Right atrium auricular region (tissue), 2 donors: ENCODE measurements at places on chromosomes 6 and 20.

- DNase-seq: no peak
Measured at GRCh38 chr6:32375739-32376529, 4.2 kb upstream of the TSBP1 start.

GRCh38 chr20:32798046-32798981, 21.4 kb upstream of the MAPRE1 start:
- no peak for DNase-seq

GRCh38 chr6:70474751-70475150, 61.4 kb downstream of the FAM135A start:
- DNase-seq: no peak

DNA sequence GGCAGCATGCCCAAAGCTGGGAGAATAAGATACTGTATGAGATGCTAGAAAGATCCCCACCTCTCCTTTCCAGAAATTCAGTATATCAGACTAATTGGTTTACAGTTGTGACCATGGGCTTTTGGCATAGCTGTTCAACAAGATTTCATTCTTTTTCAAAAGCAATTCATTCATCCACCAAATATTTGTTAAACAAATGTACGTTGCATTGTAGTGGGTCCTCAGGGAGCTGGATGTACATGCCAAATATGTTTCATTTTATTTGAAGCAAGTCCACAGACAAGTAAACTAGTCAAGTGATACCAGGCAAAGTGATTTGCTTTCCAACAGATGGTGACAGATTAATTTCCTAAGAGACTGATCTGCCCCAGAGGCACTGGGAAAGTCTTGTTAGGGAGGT, 85.8 kb upstream of the ESR1 start:
- DNase-seq: no peak
